ENCODE measurements at places on chromosomes 2 and 18. TPM values are rescaled to one million over a fixed set of nuclear protein-coding genes. Genes with fewer than 3 reads are reported as not detected.
A peak's percentile ranks its signal among the peaks of the same experiment; 100 is the strongest.

DNA sequence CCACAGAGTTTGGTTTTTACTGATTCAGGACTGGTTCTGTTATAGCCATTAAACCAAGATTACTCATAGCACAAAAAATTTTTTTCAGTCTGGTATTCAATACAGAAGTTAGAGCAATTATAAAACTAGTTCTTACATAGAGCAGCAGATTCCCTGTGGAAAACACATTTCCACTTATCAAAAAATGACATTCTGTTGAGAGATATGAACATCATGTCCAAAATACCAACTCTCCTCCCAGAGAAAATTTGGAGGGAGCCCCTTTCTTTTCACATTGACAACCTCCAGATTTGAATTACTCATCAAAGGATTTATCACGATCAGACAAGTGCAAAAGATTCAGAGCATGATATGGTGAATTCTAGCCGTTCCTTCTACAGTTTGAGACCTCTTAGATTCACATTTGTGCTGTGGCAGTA is 126.8 kb upstream of the SERPINE2 start:
- no peak overlapping the region for H3K27ac ChIP-seq
- H3K4me3 ChIP-seq, result no peak overlapping the region
- H3K4me1 ChIP-seq, result no peaks in the 10 kb centered on the region
- DNase-seq, result no peak

- H3K4me3 ChIP-seq, result no peak overlapping the region
- peak; percentile 24 for DNase-seq
- H3K4me1 ChIP-seq, result peaks cover 18% of the 10 kb centered on the region
- H3K36me3 ChIP-seq, result peaks cover 9% of the 10 kb centered on the region
- 0 out of 2 replicates have a peak overlapping the region, but pooled peaks have one; percentile 49 for H3K27ac ChIP-seq
Measured at GRCh38 chr2:111227716-111228141, 107.0 kb downstream of the BCL2L11 start.

The CCDC85A gene
- 0.22 TPM for total RNA-seq

The ATP9B gene
- 18.6 TPM for total RNA-seq

The LOXHD1 gene
- total RNA-seq, result 0.35 TPM
